ENCODE measurements at places on chromosomes 5 and 9.

- peak; percentile 44 for DNase-seq
Measured at GRCh38 chr9:111661802-111662521, 557 bp downstream of the GNG10 start.

DNA sequence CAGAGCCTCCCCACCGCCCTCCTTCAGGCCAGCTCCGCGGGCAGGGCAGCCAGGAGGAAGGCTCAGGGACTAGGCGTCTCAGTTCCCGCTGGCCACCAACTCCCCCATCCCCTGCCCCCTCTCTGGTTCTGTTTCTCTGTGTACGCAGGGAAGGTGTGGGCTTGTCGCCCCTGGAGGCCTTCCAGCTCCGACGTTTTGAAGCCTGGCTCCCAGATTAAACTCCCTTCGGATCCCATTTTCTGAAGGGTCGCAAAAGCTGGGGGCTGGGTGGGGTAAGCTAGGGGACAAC is 346 bp downstream of the ATOX1 start:
- no peak for DNase-seq

GRCh38 chr9:108271646-108272348 is 584.0 kb downstream of the ACTL7B start:
- no peak for DNase-seq

GRCh38 chr5:115452083-115452482 is 92.5 kb downstream of the FEM1C start:
- DNase-seq = no peak

GRCh38 chr5:108629779-108630528 is 117.7 kb upstream of the FER start:
- DNase-seq = no peak

DNA sequence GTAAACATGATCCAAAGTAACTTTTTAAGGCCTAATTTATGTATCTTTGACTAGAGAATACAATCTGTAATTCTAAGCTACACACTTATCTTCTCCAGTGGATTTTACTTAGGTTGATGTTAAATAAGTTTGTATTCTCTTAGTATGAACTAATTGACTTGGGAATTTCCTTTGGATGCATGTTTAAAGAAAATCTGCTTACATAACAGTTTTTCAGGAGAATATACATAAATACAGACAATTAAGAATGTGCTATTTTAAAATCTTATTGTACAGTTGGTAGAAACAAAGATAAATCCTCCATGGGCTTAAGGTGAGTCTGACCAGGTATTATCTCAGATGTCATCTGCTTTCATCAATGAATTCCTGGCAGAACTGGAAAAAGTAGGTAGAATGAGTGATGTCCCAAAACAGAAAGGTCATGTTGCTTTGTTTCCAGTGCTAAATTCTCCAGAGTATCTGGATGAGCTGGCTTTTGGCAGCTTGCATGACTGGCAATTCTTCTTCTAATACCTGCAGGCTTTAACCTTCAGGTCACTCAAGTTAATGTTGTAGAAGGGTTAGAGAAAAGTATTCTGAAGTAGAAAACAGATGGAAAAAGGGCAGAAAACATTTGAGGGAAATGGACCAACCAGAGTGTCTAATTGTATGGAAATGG is 150.6 kb downstream of the MACIR start:
- DNase-seq = no peak

GRCh38 chr9:19138084-19138483 is 10.8 kb upstream of the PLIN2 start:
- no peak for DNase-seq

- peak; percentile 48 for DNase-seq
Measured at GRCh38 chr5:94240993-94241651, 377.3 kb downstream of the KIAA0825 start.

- no peak for DNase-seq
Measured at GRCh38 chr5:115064380-115064779, 105.3 kb downstream of the TRIM36 start.

DNA sequence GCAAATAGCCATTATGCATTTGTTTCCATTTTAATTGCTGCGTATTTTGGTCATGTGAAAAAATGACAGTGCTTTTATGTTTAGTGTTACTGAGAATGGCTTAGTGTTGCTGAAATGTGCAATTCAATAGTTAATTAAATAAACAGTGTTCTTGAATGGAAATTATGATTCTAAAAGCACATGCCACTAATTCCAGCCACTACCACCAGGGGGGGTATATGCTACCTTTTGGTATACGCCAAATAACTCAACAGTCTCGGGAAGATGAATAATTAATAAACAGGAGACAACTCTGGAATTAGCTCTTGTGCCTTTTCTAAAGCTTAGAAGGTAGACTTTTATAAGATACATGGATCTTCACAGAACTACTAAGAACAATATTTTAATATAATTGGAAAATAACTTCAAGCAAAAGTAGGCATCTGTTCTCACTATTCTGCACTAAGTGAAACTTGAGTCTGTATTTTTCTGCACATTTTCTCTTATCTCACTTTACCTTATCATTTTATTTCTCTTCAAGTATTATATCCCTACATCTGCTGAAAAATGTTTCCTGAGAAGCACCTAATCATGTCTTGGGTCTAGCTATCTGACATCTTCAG is 83.5 kb upstream of the MINAR2 start:
- DNase-seq = peak; percentile 49

DNA sequence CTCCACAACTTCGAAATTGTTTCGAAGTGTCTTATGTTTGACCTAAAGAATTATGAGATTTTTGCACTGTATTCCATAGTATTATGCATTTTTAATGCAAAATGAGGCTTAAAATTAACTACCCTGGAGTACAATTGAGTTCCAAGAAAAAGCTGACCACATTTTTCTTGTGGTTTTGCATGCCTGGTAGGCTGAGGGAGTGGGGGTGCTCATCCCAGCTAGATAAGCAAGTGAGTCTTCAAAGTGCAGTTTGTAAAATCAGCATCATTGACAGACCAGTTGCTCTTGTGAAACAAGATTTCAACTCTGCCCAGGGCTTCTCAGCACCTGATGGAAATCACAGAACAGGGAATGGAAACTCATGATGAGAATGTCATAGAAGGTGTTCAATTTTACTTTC is 17.0 kb upstream of the NDUFS4 start:
- DNase-seq = no peak

GRCh38 chr5:127311781-127312525 is 21.4 kb downstream of the MEGF10 start:
- DNase-seq = no peak

DNA sequence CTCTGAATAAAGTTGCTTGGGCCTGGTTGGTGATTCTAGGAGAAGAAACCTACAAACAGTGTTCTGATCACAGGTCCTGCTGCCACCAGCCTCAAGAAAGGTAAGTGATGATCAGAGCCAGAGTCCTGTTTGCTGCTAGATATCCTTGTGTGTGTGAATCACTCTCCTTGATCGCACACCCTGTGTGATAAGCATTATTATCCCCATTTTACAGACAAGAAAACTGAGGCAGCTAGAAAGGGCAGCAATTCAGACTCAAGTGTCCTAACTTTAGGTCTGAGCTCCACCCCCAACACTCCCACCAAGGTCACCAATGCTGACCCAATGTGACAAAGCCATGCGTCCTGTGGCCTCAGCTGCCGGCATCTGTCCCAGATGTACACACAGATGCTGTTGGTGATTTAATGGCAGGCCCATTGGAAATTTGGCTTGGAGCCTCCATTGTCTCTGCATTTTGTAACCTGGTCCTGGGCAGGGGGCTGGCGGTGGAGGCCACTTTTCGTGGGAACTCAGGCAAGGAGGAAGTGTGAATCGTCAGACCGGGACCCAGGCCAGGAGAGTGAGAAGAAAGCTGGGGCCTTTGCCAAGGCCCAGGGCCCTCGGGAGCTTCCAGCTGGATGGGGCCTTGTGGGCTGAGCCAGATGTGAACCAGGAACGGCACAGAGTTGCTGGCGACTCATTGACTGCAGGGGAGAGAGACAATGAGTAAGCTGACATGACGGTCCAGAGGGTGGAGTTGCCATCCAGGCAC is 29.8 kb upstream of the GGTA1 start:
- DNase-seq = peak; percentile 96

DNA sequence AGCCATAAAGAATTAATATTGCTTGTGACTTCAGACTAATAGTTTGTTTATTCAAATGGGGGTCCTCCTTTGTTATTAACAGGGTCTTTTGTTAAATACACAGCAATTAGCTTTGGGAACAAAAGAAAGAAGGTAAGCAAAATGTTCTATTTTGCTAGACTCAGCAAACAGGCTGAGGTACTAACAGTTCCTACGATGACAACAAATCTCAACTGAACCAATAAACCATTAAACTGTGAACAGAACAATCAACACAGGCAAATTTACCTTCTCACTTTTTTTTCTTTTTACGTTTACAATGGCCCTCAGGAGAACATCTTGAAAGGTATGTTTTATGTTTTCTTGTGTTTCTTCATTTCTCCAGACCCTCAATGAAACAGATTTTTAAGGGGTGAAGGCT is 207.2 kb downstream of the NFIB start:
- no peak for DNase-seq

- DNase-seq = no peak
Measured at GRCh38 chr9:117135501-117136098, 279.3 kb downstream of the ASTN2 start.

DNA sequence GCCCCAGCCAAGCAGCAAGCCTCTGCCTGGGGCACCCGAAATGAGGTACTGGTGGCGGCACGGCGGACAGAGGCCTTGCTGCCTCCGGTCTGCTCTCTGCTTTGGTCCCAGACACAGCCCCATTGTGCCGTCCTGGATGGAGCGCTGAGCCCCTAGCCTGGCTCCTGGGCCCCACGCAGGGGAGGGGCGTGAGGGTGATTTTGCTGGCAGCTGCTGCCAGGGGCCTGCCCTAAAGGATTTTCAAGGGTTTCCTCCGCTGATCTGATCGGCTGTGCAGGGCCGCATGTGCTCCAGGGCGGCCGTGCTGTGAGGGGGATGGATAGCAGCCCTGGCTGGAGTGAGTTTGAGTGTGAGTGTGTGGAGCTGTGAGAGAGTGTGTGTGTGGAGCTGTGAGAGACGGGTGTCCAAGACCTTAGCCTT is 1.3 kb downstream of the GPSM1 start:
- DNase-seq = no peak

DNA sequence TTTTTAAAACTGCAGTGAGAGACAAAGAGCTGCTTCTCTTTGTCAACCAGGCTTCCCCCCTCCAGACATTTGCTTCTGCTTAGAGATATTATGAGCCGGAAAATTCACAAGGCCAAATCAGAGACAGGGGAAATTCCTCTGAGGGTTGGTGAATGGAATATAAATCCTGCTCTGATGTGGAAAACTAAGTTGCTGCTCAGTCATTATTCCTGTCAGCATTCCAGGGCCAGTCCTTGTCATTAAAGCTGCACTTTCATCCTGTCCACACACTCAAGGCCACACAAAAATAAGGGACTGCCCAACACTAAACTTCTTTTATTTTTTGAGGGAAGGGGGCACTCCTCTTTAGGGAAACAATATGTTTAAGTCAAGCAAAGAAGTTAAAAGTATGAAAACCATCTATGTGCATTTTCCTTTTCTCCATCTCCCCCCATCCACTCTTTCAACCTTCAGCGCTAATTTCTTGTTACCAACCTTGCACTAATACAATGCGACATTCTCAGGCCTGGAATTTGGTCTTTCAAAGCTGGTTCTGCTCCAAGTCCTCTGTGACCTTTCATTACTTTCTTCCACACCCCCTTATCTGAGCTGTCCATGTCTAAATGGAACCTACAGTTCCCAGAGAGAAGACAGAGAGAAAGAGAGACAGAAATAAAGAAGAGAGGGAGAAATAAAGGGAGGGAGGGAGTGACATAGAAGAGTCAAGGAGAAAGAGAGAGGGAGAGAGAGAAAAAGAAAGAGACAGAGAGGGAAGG is 118.9 kb upstream of the S1PR3 start:
- peak; percentile 47 for DNase-seq

DNA sequence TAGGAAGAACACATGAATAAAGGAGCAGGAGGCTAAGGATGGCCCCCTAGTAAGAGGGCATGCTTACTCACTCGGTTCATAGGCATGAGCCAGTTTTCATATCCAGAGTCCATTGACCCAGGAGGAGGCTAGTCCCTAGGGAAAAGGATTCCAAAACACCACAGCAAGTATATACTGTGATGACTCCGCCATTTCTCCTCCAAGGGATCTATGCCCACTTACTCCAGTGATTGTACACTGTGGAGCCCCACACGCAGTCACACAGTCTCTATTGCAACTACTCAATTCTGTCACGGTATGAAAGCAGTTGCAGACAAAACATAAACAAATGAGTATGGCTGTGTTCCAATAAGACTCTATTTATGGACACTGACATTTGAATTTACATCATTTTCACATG is 117.7 kb upstream of the ALDH1B1 start:
- DNase-seq = no peak

GRCh38 chr9:132485393-132485792 is 75.4 kb downstream of the CFAP77 start:
- DNase-seq = no peak

- DNase-seq = no peak
Measured at GRCh38 chr5:28468166-28468565, 1429.8 kb upstream of the CDH9 start.

- DNase-seq = peak; percentile 58
Measured at GRCh38 chr9:106528158-106528557, 334.8 kb upstream of the ZNF462 start.

DNA sequence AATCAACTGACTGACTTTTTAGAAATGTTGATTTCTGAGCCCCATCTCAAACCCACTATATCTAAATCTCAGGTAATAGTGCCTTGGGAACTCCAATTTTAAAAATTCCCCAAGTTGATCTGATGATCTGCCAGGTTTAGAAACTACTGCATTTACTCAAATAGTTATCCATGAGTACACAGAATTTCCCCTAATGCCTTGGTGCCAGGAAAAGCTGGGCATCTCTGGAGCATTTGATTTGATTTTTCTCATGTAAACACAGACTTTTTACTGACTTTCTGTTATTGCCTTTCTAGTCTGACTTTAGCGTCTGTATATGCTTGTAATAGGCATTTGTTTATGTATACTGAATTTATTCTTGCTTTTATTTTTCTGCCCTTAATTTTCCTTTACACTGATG is 35.8 kb downstream of the MTREX start:
- DNase-seq = no peak

- no peak for DNase-seq
Measured at GRCh38 chr9:95230046-95230445, 87.5 kb downstream of the FANCC start.

DNA sequence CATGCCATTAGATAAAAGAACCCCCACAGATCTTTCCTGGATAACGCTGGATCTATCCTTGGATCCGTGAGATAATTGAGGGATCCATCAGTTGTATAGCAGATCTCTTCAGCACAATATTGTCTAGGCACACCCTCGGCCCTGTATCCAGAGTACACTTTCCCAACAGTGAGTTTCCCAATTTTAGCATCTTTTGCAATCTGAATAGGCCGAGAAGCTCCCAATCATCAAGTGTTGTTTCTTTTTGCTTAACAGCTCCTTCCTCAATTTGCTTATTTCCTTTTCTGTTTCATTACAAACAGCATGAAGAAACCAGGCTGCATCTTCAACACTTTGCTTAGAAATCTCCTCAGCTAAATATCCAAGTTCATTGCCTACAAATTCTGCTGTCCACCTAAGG is 4.4 kb upstream of the SPTLC1 start:
- DNase-seq = no peak

GRCh38 chr9:15389173-15389572 is 33.5 kb upstream of the SNAPC3 start:
- DNase-seq = no peak

- no peak for DNase-seq
Measured at GRCh38 chr5:83653669-83654068, 67.0 kb downstream of the HAPLN1 start.

All from adrenal gland (tissue), 19 donors.